ENCODE measurements at places on chromosomes 12 and 14.

GRCh38 chr12:79988368-79988767, 53.5 kb upstream of the PPP1R12A start:
- peak; percentile 53 for DNase-seq

DNA sequence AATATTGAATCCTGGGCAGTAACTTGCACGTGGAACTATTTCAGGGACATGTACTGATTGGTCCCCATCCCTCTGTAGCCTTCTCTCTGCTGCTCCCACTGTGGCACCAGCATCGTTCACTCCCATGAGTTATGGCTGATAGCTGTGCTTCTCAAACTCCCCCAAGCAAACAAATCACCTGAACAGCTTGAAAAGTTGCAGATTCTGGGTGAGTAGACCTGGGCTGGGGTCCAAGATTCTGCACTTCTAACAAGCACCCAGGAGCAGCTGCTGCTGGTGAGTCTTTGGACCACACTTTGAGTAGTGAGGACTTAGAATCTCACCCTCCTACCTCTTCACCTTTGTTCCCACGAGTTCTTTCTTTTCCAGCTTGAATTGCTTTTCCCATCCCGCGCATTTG, 49.4 kb upstream of the ZFP36L1 start:
- no peak for DNase-seq

GRCh38 chr12:62976110-62976662, 41.2 kb upstream of the PPM1H start:
- DNase-seq, result peak; percentile 38

DNA sequence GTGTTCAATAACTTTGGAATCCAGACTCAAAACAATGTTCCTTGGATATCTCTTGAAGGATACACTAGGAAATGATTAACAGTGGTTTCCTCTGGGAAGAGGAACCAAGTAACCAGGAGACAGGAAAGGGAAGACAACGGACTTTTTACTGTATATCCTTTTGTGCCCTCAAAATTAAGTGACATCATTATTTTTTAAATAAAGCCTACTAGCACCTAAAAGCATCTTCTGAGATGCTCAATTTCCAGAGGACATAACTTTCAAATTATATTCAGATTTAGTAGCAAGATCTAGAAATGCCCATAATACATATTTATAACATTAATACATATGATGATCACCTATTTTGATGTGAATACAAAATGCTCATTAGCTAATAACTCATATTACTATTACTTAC, 6.5 kb downstream of the HECTD1 start:
- no peak for DNase-seq

- no peak for DNase-seq
Measured at GRCh38 chr14:55877942-55878341, 240.3 kb upstream of the PELI2 start.

DNA sequence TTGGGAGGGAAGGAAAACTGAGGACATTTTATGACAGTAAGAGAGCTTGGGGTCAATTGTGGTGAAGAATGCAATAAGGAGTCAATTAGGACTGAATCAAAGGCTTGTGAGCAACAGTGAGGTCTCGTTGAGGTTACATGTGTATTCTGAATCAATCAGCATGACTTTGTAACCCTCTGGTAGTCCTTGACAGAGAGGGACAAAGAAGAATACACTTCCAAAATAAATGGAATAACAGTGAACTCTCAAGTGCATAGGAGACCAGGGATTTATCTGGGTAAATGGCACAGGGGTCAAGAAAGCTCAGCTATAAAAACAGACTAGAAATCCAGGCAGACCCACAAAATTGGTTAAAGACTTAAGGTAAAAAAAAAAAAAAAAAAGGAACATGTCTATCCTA, 85.1 kb upstream of the NAV3 start:
- DNase-seq, result no peak

- peak; percentile 13 for DNase-seq
Measured at GRCh38 chr14:27096091-27096490, 498.3 kb upstream of the NOVA1 start.

- no peak for DNase-seq
Measured at GRCh38 chr12:132466241-132467201, 23.4 kb upstream of the FBRSL1 start.
